ENCODE measurements at places on chromosomes 5 and 9. TPM values are rescaled to one million over a fixed set of nuclear protein-coding genes. Genes with fewer than 3 reads are reported as not detected.

DNA sequence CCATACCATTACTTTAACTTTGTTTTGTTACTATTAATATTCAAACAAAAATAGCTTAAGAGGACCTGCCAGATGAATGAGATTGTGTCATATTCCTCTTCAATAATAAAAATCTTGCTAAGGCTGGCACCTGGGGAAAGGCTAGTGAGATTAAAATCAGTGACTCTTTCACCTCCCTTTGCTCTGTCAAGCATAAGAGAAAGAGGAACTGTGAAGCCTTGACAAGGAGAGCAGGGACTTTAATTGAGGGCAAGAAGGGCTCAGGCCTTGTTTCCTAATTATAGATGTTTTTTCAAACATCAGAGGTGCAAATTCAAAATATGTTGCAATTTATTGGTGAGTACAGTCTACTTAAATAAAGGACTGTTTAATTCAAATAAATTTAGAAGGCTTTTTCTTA is 91.7 kb downstream of the SPATA31D1 start:
- DNase-seq, result no peak
- no peaks in the 10 kb centered on the region for H3K36me3 ChIP-seq
- H3K27ac ChIP-seq, result no peak overlapping the region
- no peak overlapping the region for H3K4me3 ChIP-seq

DNA sequence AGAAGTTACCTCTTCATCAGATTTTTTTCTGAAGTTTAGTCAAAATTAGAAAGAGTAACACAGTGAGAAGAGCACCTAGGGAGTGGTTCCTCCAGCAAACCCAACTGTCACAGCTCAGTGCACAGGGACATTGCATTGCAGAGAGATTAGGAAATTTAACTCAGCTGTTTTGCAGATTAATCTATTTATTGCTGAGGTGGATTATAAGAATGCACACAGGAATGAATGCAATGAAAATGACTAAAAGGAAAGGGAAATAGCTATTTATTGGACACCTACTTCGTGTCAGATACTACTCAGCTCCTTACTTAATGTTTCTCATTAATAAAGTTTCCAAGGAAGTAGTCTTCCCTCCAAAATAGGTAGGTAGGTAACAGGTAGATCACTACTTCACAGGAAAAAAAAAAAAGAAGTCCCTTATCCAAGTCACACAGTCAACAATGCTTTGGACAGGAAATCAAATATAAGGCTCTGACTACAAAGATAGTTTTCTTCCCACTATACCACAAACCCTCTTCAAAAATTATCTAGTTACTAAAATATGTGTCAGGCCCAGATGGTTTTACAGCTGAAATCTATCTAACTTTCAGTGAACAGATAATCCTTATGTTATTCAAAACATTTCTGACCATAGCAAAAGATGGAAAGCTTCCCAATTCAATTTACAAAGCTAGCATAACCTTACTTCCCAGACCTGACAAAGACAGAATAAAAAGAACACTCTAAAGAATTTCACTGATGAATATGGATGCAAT is 442.2 kb upstream of the MPDZ start:
- no peaks in the 10 kb centered on the region for H3K27me3 ChIP-seq
- DNase-seq, result no peak
- no peaks in the 10 kb centered on the region for H3K36me3 ChIP-seq
- no peaks in the 10 kb centered on the region for H3K4me1 ChIP-seq
- H3K27ac ChIP-seq, result no peak overlapping the region
- H3K4me3 ChIP-seq, result no peak overlapping the region

GRCh38 chr5:149062371-149063016 is 368 bp downstream of the SH3TC2 start:
- H3K4me1 ChIP-seq, result no peaks in the 10 kb centered on the region
- peak overlapping the region; percentile 79 for H3K27ac ChIP-seq
- H3K4me3 ChIP-seq, result no peak overlapping the region
- H3K27me3 ChIP-seq, result no peaks in the 10 kb centered on the region
- DNase-seq, result no peak
- no peaks in the 10 kb centered on the region for H3K36me3 ChIP-seq

DNA sequence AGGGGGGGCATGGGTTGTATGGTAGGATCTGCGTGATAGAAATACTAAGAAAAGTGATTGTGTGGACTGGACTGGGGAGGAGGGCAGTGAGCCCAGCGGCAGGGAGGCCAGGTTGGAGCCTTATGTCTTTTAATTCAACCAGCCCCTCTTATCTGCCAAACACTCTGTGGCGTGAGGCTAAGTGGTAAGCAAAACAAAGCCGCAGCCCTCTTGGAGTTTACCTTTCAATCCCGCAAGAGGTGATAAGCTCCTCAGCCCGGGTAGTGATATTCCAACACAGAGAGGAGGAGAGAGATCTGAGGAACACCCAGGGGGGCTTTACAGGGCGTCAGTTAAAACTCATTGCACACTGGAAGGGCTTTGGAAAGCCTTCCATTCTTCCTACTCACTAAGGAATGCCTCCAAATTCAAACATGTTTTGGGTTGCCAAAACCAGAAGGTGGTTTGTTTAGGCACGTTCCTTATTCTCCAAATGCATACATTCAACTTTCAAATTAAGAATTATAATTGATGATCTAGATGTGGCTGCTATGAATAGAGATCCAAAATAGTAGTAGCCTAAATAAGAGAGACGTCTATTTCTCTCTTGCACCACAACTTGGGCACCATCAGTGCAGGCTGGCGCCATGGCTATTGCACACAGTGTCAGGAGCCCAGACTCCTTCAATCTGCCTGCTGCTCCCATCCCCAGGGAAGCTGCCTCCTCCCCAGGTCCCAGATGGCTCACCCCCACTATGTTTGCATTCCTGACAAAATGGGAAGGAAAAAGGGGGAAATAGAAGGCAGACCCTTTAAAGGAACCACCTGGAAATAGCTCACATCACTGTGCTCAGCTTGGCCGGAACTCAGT is 75.1 kb upstream of the FSTL4 start:
- H3K27ac ChIP-seq, result no peak overlapping the region
- DNase-seq, result no peak
- no peak overlapping the region for H3K4me3 ChIP-seq
- no peaks in the 10 kb centered on the region for H3K4me1 ChIP-seq

Gene ABO
- total RNA-seq, result 29.0 TPM

Gene RANBP3L
- 7.1 TPM for total RNA-seq

Data from kidney (tissue), 22 donors.